ENCODE measurements at places on chromosomes 13 and 19.
A peak's percentile ranks its signal among the peaks of the same experiment; 100 is the strongest.

GRCh38 chr19:13882836-13883235 is 5.9 kb downstream of the NANOS3 start:
- no peak for DNase-seq

GRCh38 chr19:36719687-36720556 is 32.5 kb downstream of the ZNF567 start:
- peak; percentile 2 for DNase-seq

DNA sequence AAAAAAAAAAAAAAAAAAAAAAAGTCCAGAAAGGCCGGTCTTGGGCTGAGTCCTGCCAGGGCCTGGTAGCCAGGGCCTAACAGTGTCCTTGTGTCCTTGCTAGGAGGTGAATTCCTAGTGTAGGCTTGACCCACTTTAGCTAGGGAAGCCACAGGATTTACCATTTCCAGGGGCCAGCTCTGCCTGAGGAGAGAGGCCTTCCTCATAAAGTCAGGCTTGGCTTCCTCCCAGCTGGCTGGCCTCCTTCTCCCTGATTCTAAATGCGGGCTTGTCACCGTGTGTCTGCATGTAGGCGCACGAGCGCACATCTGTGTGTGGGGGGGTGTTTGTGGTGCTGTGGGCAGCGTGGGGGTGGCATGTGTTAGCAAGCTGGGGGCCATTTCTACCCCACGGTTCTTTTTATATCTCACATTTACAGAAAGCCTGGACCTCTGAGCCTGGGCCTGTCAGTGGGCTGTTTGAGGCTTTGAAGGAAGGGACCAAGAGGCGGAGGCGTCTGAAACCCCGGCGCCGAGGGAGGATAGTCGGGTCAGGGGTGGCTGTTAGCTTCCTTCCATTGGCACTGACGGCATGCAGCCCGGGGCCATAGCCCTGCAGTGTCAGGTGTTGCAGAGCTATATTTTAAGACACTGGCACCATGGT is 31.7 kb downstream of the IER2 start:
- DNase-seq, result peak; percentile 61

- DNase-seq, result peak; percentile 16
Observed at GRCh38 chr19:16200038-16201010, 2.6 kb downstream of the AP1M1 start.

GRCh38 chr13:19650742-19651141 is 17.3 kb downstream of the MPHOSPH8 start:
- DNase-seq, result no peak

DNA sequence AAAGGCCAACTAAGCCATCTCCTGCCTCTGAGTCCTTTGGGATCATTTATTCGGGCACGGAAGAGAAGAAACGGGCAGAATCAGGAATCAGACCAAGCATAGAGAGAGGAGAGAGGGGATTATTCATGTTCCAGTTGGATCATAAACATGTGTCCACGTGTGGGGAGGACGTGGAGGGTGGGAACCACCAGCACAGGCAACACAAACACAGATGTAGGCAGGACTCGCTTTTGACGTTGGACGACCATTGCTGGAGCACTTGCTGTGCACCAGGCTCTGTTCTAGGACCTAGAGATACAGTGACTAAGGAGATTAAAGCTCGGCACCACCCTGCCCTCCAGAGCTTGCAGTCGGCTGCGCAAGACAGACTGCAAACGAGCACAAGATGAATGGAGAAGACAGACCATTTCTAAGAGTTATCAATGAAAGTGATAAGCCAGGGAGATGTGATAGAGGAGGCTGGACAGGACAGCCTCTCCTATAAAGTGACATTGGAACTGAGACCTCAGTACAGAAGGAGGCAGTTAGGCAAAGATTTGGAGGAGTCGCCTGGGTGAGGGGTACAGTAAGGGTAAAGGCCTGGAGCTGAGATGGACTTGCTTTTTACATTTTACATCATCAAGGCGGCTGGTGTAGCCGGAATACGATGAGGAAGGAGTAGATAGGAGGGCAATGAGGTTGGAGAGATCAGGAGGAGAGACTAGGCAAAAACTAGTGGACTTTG is 716 bp downstream of the SH2D3A start:
- no peak for DNase-seq
